ENCODE measurements at places on chromosomes 2 and 18.

- DNase-seq = no peak
Observed at GRCh38 chr18:13036622-13037320, 45.6 kb downstream of the CEP192 start.

DNA sequence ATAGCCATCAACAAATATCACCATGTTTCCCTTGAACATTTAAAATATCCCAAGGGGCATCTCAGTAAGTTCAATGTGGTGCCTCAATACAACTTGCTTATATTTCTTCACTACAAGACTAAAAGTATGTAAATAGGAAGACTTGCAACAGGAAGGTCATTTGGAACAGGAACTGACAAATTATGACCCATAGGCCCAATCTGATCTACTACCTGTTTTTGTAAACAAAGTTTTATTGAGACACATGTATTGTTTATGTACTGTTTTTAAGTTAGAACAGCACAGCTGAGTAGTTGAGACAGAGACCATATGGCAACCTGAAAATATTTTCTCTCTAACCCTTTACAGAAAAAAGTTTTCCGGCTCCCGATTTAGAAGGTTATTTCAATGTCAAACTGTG lies 154.8 kb upstream of the TFPI start:
- DNase-seq = no peak

DNA sequence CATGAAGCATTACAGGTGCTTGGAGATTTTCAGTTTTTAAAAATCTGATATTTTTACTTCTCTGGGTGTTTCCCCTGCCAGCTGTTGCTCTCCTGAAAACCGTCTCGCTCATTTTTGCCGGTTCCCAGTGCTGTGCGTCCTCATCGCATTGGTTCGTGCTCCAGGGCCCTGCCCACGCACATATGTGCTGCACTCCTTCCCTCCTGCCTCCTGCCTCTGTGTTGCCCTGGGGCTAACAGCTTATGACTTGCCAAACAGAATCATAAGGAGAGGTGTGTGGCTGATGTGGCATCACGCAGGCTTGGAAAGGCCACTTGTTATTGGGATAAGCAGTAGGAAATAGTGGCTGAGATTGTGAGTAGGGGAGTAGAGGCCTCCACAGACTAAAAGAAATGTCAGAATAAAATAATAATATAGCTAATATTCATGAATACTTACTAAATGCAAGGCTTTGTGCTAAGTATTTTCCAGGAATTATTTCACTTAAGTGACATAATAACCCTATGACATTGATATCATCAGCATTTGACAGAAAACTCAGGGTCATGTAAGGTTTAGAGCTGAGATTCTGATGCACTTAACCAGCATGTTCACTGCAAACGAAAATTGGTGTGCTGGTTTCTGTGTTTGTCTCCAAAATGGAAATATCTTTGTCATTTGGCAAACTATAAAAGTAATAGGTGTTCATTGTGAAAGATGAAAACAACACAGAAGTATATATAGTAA lies 53.5 kb downstream of the SLC4A1AP start:
- DNase-seq = no peak

- no peak for DNase-seq
Observed at GRCh38 chr2:232882505-232883115, 12.5 kb downstream of the SNORC start.

DNA sequence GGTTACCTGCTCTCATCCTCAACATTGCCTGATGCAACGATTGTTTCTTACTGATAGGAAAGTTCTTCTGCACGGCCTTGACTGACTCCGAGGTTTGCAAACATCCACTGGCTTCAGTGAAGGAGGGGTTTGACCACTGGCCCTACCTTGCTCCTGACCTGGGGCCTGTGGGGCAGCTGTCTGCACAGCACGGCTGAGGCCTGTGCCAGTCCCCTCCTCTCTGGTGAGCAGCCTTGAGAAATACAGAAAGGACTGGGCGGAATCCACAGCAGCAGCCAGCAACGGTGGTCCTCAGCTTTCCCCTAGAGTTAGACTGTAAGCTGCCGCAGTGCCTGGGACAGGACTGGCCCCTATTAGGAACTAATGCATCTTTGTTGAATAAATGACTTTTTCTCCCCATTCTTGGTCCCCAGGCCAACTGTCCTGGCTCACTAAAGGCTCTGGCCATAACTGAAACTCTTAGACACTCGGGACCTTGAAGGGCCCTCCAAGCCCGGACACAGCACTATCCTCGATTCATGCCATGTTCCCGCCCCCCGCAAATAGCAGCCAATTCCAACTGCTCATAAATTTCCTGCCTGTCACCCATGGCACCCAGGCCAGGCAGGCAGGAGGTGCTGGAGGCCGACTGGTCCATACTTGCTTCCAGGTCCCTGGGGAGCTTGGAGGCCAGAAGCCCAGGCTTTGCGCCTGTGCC lies 26.7 kb downstream of the ATOH8 start:
- DNase-seq = no peak

GRCh38 chr2:108911401-108911800 lies 77.6 kb downstream of the EDAR start:
- DNase-seq = no peak

- DNase-seq = no peak
Observed at GRCh38 chr2:29583104-29583503, 338.3 kb downstream of the ALK start.

GRCh38 chr2:99662761-99663341 lies 173.0 kb upstream of the REV1 start:
- peak; percentile 38 for DNase-seq

DNA sequence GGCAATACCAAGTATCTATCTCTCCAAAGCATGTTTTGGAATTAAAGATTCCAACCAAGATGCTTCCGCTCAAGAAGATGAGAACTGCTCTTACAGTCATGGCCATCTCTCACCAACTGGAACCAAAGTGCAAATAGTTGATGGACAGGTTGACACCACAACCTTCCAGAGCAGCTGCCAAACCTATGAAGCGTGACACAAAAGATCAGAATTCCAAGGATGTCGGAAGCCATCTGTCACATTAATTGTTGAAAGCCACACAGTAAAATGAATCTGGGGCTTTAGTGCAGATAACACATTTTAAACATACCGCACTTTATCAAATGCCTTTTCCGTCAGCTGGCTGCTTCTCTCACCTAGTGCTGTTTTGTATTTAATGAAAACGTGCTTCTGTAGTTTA lies 195.7 kb downstream of the CDH20 start:
- DNase-seq = no peak

- DNase-seq = no peak
Observed at GRCh38 chr2:229202646-229203045, 68.4 kb downstream of the PID1 start.

DNA sequence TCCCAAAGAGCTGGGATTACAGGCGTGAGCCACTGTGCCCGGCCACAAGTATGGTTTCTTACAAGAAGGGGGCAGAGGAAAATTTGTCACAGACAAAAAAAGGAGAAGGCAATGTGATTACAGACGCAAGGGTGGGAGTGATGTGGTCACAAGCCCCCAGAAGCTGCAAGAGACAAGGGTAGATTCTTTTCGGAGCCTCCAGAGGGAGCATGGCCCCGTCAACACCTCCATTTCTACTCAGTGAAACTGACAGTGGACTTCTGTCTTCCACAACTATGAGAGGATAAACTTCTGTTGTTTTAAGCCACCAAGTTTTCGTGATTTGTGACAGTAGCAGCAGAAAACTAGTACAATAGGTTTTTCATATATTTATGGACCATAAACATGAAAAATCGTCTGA lies 2.1 kb upstream of the TCF7L1 start:
- DNase-seq = no peak

DNA sequence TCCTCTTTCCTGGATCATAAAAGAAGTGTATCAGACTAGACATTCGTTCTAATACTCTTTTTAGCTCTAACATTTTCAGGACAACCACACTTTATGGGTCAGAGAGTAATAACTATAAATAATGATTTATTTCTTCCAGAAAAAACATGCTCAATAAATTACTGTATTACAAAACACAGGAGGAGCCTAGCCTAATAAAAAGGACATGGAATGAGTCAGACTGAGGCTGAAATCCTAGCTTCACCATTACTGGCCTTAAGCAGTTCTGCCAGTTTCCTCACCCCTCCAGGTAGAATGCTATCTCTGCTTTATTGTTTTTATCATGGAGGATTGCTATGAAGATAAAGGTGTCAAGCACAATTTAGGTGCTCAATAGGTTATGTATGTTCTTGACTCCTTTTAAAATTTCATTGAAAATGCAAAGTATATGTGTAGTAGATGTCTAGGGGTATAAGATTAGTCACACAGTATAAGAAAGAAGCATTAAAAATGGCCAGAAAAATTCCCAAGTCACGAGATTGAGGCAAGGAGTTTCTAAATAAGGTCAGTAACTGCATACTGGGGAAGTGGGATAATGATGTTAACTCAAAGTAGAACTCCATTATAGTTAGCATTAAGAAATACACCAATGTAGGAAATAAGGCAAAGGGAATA lies 105.5 kb upstream of the NEUROD1 start:
- DNase-seq = no peak

DNA sequence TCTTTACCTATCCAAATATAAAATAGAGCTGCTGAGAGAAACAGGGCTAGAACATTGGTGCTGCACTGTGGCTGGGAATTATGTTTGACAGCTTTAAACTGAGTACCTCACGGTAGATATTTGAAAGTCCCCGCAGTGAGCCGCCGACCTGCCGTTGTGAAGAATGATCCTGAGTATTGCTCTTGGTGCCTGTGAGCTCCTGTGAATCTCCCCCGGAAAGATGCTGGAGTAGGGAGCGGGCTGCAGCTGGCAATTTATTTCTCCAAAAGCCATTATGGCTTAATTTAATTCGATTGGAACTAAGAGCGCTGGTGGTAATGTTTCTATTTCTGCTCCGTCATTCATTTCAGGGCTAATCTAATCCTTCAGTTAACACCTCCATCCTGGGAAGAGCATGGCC lies 129.4 kb upstream of the TPO start:
- no peak for DNase-seq

DNA sequence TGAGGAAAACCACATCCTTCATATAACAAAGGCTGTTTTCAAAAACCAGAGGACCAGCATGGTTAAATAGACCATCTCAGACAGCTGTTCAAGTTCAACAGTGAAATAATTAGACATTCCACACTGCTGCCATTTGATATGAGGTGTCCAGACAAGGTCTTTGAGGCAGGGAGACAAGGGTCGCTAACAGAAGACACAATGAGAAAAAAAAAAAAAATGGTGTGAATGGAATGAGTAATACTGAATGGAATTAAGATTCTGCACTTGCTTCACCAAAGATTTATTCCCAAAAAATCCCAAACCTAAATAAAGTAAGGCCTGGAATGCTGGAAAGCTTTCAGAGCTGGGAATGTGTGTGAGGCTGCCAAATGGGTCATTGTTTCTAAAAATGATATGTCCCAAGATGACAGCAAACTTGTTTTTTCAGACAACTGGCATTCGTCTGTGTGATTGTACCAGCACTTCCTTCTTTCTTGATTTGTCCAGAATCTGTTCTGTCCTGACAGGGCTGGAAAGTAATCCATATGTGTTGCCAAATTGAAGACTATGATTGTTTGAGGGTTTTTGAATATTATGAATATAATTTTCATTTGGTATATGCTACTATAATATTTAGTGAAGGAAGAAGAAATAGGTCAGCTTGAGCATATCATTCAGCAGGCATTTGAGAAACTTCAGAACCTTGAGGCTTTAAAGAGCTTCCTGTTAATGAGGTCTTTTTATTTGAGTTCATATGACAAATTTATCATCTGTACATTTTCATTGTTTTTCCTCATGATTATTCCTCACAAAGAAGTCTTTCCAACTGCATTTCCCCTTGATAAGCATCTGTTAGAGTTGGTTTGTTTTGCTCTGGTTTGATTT lies 85.2 kb upstream of the ITGA4 start:
- DNase-seq = no peak

DNA sequence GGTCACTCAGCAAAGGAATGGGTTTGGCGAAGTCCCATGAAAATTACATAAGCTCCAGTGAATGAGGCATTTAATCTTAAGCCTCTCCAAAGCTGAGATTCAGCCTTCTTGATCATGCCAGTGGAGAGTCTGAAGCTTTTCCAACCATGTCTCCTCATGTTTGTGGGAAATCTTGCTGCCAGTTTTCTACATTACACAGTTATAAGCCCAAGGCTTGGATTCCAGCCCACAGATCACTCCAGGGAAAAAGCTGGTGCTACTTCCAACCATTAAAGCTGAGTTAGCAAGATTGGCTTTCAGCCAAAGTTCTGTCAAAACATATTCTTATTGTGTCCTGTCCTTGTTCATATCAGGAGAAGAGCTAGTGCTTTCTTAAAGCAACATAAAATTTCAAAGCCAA lies 293.8 kb downstream of the LRRTM4 start:
- DNase-seq = no peak

DNA sequence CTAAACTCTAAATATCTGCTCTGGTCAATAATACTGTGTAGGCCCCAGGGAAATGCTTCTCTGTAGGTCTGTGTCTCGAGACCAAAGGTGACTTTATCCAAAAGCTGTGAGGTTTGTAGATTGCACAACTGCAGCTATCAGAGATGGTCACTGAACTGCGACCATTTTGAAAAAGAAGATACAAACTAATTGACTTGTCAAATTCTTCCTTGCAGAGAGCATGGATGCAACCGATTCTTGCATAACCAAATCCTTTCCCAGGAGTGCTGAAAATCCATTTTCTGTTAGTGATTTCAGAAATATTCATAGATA lies 155.8 kb downstream of the SH3BP4 start:
- no peak for DNase-seq

- no peak for DNase-seq
Observed at GRCh38 chr2:133312038-133312729, 256.1 kb downstream of the NCKAP5 start.

DNA sequence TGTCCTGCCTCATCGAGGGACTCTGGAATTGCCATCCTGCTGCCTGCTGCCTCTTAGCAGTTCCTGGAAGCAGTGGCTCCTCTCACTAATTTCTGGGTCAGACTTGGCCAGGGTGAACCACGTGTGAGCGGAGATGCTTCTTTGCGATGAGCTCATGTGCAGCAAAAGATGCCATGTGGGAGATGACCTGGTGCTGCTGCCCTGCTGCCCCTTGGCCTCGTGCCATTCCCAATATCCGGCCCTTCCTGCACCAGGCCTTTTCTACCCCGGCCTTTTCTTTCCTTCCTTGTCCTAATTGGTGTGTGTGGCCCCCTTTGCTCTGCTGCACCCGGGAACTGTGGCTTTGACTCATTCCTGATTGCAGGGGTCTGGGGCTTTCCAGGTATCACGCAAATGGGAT lies 296.9 kb upstream of the HS6ST1 start:
- DNase-seq = no peak

DNA sequence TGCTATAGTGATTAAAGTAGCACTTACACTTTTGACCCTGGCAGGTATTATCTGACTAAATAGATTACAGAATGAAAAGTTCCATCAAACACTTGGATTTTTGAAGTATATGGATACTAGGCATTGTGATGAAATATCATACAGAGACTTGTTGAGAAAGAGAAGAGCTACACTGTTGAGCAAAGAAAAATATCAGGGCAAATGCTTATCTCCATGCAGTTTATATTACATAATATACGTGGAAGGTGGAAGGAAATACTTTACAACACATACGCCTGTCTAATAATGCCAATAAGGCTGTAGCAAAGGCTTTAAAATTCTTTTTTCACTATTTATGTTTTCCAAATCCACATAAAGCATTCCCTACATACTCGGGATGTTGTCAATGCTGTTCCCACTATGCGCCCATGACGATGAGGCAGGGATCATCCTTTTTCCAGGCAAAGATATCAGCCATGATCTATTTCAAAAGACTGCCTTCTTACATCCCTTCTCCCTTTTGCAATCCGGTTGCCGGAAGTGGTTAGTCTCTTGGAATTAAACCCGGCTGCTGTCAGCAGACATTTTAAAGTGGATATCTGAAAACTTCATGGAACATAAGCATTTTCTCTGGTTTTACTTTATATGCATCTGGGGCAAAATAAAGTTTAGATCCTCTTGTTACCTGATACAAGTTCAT lies 92.6 kb upstream of the ITGA4 start:
- DNase-seq = no peak

All from NCI-H1930 (cell line).